ENCODE measurements at places on chromosomes 6 and 20. TPM values are rescaled to one million over a fixed set of nuclear protein-coding genes. Genes with fewer than 3 reads are reported as not detected.

- DNase-seq = no peak
- no peaks in the 10 kb centered on the region for H3K27me3 ChIP-seq
- peaks cover 3% of the 10 kb centered on the region for H3K4me1 ChIP-seq
- peaks cover 11% of the 10 kb centered on the region for H3K36me3 ChIP-seq
- no peak overlapping the region for H3K4me3 ChIP-seq
Measured at GRCh38 chr6:5584078-5584482, 322.8 kb downstream of the FARS2 start.

The BPIFA2 gene
- not detected for total RNA-seq

The PAK1IP1 gene
- 24.9 TPM for total RNA-seq

GRCh38 chr6:163738725-163739407, 324.3 kb downstream of the QKI start:
- H3K4me1 ChIP-seq = peaks cover 25% of the 10 kb centered on the region
- no peak overlapping the region for H3K4me3 ChIP-seq
- no peaks in the 10 kb centered on the region for H3K27me3 ChIP-seq
- H3K36me3 ChIP-seq = no peaks in the 10 kb centered on the region
- H3K27ac ChIP-seq = no peak overlapping the region
- no peak for DNase-seq

GRCh38 chr20:973785-974194, 28.3 kb downstream of the RSPO4 start:
- peaks cover 2% of the 10 kb centered on the region for H3K27me3 ChIP-seq
- peak; percentile 46 for DNase-seq
- no peaks in the 10 kb centered on the region for H3K36me3 ChIP-seq
- H3K4me1 ChIP-seq = no peaks in the 10 kb centered on the region
- H3K27ac ChIP-seq = no peak overlapping the region

DNA sequence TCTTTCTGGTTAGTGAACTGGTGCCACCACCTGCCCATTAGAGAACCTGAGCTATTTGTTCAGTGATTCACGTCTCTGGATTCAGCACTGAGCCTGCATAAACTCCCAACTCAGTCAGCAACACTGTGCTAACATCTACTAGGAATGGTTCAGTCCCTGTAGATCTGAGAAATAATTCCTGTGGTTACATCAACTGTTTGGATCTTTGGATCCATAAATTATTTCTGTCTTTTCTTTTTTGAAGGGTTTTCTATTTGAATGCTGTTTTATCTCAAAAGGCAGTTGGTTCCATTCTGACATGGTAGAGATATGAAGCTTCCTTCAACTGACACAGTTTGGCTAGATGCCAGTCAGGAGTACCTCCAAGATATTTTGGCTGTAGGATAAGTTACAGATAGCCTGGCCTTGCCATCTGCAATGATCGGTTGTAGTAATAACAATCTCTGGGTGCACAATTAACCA, 125.9 kb downstream of the TRMT11 start:
- H3K36me3 ChIP-seq = no peaks in the 10 kb centered on the region
- H3K4me1 ChIP-seq = peaks cover 22% of the 10 kb centered on the region
- H3K27me3 ChIP-seq = no peaks in the 10 kb centered on the region
- H3K4me3 ChIP-seq = no peak overlapping the region

DNA sequence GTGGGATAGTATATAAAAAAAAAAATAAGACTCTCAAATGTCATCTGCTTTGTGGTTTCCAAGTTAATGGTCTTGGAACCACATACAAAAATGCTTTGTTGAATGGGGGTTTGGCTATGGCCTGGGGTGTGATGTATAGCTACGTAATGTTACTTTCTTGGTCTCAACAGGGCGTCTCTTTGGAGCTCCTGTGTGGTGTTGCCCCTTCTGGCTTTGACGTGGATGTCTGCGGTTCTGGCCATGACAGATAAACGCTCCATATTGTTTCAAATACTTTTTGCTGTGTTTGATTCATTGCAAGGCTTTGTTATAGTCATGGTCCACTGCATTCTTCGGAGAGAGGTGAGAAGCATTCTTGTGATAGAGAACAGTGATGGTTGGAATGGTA, 457.7 kb downstream of the LMBRD1 start:
- H3K27ac ChIP-seq = no peak overlapping the region
- no peak overlapping the region for H3K4me3 ChIP-seq
- no peaks in the 10 kb centered on the region for H3K36me3 ChIP-seq
- no peaks in the 10 kb centered on the region for H3K27me3 ChIP-seq

GRCh38 chr6:106168097-106168888, 82.2 kb downstream of the PRDM1 start:
- no peak overlapping the region for H3K4me3 ChIP-seq
- H3K36me3 ChIP-seq = no peaks in the 10 kb centered on the region
- no peak overlapping the region for H3K27ac ChIP-seq
- no peak for DNase-seq
- H3K27me3 ChIP-seq = no peaks in the 10 kb centered on the region

- no peak overlapping the region for H3K27ac ChIP-seq
- no peak overlapping the region for H3K4me3 ChIP-seq
- peaks cover 4% of the 10 kb centered on the region for H3K27me3 ChIP-seq
- no peak for DNase-seq
- H3K4me1 ChIP-seq = no peaks in the 10 kb centered on the region
Measured at GRCh38 chr20:43787937-43788336, 61.1 kb upstream of the GTSF1L start.

- H3K27ac ChIP-seq = no peak overlapping the region
- H3K36me3 ChIP-seq = peaks cover 10% of the 10 kb centered on the region
- no peaks in the 10 kb centered on the region for H3K27me3 ChIP-seq
Measured at GRCh38 chr6:115838763-115839401, 221.8 kb downstream of the FRK start.

DNA sequence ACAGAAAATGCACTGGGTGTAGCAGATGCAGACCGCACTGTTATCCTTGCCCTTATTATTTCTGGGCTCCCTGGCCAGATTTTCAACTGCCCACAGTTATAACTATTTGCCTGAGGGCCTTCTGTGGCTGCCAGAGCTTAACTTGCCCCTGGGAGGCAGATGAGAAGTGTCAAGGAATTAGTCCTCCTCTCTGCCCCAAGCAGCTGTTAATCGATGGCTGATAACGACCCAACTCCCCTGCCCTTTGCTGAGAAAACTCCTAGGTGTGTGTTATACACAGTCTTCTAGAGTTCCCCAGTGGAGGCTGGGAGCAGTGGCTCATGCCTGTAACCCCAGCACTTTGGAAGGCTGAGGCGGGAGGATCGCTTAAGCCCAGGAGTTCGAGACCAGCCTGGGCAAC, 44.4 kb upstream of the SHLD1 start:
- H3K27ac ChIP-seq = no peak overlapping the region
- H3K4me1 ChIP-seq = no peaks in the 10 kb centered on the region
- H3K4me3 ChIP-seq = no peak overlapping the region
- no peak for DNase-seq
- 0 out of 2 replicates have a peak, but pooled peaks cover 7% of the 10 kb centered on the region for H3K36me3 ChIP-seq

GRCh38 chr20:58622671-58623578, 28.2 kb upstream of the STX16 start:
- no peak overlapping the region for H3K4me3 ChIP-seq
- H3K27me3 ChIP-seq = peaks cover 25% of the 10 kb centered on the region
- H3K36me3 ChIP-seq = peaks cover 8% of the 10 kb centered on the region
- peaks cover 23% of the 10 kb centered on the region for H3K4me1 ChIP-seq
- H3K27ac ChIP-seq = no peak overlapping the region
- no peak for DNase-seq
